ENCODE measurements at places on chromosomes 3 and 15.

- DNase-seq: no peak
These were observed 1145.7 kb downstream of the EPHA3 start for GRCh38 chr3:90253131-90253530.

- no peak for DNase-seq
These were observed 675.5 kb downstream of the FHIT start for GRCh38 chr3:60575718-60576272.

DNA sequence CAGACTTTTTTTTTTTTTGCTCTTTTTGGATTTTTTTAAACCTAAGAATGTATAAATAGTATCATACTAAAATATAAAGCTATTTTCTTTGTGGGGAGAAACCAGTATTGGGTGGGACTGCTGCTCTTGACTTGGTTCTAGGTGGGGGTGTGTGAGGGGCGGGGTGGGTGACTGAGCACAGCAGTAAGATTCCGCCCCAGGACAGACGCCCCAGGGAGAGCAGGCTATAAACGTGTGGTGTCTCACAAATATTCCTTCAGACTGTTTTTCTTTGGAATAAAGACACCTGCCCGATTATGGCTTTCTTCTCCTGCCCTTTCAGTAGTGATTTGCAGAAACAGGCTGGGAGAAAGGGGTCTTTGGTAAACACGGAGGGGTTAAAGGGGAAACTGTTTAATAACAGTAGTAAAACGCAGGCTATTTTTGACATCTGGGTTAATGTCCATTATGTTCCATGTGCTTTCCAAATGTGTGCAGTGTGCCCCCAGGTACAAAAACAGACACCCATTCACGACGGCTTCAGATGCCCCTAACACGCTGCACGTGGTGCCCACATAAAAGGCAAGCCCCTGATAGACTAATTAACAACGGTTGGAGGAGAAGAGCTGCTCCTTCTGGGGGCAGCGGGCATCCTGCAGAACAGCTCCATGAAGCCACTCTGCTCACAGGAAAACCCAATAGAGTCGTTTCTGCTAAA is 28.6 kb upstream of the WNT5A start:
- no peak for DNase-seq

DNA sequence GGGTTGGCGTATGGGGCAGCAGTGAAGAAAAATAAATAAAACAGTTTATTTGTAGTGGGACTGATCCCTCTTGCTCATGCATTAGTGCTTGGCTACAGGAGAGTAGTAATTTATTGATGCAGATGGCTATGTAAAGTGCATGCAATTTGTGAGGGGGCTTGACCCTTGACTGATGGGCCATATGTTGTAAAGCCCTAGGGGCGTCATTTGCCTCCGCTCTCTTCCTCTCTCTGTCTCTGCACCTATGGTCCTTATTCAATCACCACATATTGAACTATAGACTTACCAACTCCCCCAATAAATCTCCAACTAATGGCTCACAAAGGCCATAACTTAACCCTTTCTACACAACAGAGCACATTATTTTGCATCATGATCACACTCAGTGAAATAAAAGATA is 227.7 kb downstream of the ROBO2 start:
- no peak for DNase-seq

GRCh38 chr3:98894791-98895576 is 6.5 kb downstream of the DCBLD2 start:
- no peak for DNase-seq

DNA sequence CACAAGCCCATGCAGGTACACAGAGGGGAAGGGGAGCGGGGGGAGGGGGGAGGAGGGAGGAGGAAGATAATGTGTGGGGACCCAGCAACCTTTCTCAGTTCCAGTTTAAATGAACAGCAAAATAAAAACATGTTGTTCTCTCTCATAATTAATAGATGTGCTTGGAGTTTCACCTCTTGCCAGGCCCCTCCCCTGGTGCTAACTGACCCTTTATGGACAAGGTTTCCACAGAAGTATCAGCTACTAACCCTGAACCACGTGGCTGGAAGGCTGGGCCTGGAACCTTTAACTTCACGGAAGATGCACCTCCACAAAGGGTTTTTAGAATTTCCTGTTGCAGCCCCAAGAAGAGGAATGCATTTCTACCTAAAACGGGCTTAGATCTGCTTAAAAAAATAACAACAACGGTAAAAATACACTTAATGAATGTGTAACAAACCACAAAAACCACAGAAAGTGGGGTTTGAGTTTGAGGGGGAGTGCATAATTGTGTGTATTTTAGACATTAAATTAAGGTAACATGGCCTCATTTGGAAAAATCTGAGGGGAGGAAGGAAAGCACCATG is 14.8 kb upstream of the SMAD3 start:
- no peak for DNase-seq

DNA sequence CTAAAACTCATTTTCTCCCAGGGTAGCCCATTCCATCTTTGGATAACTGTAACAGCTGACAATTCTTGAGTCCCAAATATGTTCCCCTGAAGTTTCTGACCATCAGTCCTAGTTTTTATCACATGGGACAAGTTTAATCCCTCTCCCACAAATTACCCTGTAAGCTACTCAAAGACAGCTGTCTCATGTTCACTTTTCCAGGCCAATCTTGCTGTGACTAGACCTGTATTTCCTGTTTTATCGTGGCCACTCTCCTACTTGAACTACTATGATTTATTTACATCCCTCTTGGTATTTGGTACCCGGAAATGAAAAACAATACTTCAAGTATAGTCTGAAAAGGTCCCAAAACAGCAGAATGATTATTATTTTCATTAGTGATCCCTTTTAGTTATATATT is 95.1 kb upstream of the MEX3B start:
- no peak for DNase-seq

DNA sequence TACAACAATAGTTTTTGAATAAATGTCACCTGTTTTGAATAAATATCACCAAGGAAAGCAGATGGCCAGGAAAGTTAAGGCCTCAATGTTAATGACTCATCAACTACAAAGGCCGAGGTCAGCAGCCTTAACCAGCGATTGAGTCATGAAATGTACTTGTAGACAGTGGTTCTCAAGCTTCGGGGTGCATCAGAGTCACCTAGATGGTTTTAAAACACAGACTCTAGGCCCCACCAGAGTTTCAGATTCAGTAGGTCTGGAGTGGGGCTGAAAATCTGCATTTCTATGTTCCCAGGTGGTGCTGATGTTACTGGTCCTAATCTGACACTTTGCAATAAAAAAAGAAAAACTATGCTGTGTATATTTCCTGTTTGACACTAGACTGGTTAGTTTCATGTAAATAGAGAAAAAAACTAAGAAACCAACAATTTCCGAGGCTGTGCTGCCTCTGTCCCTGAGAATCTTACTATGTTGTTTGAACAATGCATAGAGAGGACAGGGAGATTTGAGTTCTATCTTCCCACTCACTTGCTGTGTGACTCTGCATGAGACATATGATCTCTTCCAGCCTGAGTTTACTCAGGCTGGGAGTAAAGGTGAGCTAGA is 9.8 kb downstream of the RAB27A start:
- DNase-seq: no peak

DNA sequence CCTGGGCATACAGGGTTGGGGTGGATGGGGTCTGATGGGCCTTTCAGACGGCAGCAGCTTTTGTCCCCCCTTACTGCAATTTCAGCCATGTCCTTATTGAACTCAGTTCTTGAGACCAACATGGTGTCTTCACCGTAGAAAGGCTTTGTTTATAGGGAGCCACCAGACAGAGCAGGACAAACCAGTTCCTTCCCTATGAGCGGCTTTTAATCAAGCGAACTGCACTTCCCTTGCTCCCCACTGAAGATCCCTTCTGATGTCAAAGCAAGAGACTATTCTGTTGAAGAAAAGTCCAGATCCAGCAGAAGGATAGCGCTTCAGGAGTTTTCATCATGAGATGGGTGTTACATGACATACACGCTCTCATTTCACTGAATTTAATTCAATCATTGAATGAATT is 100.4 kb downstream of the CD47 start:
- no peak for DNase-seq

DNA sequence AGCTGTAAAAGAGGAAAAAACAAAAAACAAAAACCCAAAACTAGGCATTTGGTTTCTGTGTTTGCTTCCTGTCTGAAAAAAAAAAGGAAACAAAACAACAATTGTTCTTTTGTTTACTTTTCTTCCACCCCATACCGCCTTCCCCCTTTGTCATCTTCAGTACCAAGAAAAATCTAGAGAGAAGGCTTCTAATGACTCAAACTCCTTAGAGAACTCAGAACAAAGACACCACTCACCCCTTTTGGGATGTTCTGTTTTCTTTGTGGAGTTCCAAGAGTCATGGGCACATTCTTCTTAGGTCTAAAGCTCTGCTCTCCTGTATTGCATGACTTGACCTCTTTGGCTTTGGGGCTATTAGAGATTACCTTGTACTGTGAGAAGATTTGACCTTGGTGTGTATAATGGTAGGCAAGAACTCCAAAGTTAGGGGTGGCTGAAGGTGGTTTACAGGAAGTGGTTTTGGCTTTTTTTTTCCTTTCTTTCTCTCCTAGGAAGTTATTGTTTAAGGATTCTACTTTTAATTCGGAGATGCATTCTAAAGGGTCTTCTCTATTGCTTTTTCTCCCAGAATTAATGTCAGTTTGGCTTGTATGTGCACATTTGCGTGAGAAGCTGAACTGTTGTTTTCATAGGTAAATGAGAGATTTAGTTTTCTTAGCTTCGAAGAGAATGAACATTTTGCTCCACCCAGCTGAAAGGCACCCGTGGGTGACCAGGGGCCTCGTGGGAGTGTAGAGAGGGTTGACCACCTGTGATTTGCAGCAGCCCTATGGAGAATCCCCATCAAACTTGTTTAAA is 39.5 kb upstream of the ZBTB20 start:
- no peak for DNase-seq
